ENCODE measurements at places on chromosomes 2 and 18.

GRCh38 chr18:25123438-25124232, 228.3 kb downstream of the ZNF521 start:
- no peak for DNase-seq

DNA sequence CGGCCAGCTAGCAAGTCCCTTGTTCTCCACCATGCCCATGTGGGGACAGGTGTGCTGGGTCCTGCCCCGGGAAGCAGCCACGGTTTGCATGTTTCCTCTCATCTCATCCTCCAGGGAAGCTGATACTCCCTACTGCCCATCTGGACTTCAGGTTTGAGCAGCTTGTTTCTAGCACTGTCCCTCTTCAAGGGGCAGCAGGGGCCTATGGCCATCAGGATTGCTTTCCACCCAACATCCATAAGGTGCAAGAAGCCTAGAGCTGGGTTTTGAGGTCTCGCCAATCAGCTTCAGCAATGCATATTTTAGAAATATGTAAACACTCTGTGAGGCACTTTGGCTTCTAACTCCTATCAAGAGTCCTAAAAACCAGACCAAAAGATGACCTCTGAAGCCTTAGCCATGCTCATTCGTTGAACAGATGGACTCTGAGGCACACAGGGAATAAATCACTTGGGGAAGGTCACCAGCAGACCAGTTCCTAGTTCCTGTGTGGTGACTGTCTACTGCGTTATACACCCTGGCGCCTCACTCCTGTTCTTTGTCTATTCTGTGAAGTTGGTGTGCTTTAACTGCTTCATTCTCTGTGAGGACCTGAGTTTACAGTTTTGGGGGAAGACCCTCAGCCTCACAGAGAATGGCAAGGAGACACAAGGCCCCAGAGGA, 192.6 kb upstream of the TWIST2 start:
- no peak for DNase-seq

GRCh38 chr2:62727259-62727867, 21.9 kb downstream of the EHBP1 start:
- no peak for DNase-seq

GRCh38 chr2:104606056-104606455, 247.9 kb upstream of the POU3F3 start:
- no peak for DNase-seq

- DNase-seq = no peak
These were observed 99.2 kb downstream of the BCL2L11 start for GRCh38 chr2:111219734-111220505.

GRCh38 chr2:173829727-173830126, 135.4 kb downstream of the SP3 start:
- DNase-seq = no peak

DNA sequence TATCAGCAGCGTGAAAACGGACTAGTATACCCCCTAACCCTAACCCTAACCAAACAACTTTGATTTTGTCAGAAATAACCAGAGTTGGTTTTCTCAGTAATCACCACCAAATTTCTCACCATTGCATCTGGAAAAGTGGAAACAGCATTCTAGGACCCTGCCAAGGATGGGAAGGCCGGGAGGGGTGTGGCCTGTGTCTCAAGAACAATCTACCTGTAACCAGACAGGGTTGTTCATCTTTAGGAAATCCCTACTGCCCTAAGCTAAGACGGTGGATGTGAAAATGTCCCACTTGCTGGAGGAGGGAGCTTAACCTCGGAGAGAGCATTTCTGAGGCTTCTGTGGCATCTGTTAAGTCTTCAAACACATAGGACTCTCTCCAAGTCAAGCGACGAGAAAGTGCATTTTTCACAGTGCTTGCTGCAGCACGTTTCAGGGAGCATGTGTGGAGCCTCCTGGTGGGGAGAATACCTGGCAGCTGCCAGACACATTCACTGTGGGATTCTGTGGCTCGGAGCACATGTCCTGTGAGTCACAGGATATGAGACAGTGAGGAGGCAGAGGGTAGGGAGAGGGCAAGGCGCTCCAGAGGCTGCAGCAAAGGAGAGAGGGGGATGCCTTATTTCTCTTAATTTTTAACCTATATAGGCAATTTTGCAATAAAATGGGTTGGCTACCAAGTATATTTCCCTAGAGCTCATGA, 207.5 kb downstream of the SPP2 start:
- no peak for DNase-seq
